ENCODE measurements at places on chromosomes 6 and 20.
A peak's percentile ranks its signal among the peaks of the same experiment; 100 is the strongest.

DNA sequence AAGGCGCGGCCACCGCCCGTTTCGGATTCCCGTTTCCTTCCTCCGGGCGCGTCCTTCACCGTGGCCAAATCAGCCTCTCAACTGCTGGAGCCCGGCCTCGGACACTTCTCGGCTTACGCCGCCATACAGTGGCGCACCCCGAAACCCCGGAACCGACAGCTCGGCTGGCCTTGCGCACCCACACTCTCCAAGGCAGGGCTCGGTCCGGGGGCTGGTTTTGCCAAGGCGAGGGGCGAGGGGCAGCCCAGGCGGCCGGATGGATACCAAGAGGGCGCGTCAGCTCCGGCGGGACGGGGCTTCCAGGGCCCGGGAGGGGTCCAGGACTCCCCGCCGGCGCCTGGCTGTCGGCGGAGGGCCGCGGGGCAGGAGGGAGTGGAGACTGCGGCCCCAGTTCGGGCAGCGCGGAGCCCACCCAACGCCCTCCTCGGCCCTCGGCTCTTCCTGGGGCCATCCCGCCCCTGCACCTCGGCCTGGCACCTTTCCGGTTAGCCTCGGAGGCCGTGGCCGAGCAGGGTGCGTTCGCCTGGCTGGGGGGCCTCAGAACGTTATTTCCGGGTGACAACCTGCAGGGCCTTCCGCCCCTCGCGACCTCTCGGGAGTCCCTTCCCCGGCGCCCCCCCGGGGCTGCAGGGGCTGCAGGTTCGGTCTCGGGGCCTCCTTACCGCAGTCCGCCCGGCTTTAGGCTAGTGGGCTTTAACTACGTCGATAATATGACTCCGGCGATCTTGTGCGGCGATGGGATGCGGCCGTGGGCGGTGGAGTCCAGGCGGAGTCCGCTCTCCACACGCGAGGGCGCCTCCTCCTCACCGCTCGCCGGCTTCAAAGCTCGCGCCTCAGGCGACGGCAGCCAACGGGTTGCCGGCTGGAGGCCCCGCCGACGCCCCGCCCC, 697 bp upstream of the CEP43 start:
- peak; percentile 21 for DNase-seq

DNA sequence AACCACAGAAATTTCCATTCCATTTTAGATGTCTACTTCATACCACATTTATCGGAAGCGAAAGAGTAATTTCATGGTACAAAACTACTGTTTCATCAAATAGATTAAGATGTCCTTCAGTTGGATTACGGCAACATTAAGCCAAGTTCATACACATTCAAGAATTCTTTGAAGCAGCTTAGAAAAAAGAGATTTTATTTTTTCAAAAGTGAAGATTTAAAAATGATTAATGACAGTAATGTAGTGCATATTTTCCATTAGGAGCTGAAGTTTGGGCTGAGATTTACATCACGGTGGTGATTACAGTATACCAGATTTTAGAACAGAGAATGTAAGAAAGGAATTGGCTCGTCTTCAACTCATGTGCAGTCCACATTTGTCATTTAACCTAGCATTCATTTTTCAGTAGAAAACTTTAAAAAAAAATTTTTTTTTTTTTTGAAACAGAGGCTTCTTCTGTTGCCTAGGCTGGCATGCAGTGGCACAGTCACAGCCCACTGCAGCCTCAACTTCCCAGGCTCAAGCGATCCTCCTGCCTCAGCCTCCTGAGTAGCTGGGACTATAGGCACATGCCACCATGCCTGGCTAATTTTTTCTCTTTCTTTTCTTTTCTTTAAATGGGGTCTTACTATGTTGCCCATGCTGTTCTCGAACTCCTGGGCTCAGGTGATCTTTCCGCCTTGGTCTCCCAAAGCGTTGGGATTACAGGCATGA, 1.9 kb downstream of the SYNJ2 start:
- no peak for DNase-seq

GRCh38 chr6:135235716-135236115, 54.6 kb downstream of the MYB start:
- no peak for DNase-seq

- DNase-seq = no peak
Measured at GRCh38 chr6:70140496-70140895, 162.4 kb downstream of the COL9A1 start.

DNA sequence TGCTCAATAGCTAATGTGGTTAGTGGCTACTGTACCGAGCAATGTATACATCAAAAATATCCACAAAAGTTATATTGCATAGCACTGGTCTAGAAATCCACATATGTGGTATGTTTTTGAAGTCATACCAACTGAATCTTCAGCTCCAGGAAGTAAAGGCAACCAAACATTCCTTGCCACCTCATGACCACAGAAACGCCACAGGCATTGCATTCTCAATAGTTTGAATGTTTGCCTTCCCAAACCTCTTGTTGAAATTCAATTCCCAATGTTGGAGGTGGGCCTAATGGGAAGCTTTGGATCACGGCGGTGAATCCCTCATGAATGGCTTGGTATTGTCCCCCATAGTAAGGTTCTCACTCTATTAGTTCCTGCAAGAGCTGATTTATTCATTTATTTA, 18.2 kb upstream of the ZNF391 start:
- DNase-seq = no peak

- no peak for DNase-seq
Measured at GRCh38 chr6:52352239-52353018, 9.5 kb upstream of the PAQR8 start.

DNA sequence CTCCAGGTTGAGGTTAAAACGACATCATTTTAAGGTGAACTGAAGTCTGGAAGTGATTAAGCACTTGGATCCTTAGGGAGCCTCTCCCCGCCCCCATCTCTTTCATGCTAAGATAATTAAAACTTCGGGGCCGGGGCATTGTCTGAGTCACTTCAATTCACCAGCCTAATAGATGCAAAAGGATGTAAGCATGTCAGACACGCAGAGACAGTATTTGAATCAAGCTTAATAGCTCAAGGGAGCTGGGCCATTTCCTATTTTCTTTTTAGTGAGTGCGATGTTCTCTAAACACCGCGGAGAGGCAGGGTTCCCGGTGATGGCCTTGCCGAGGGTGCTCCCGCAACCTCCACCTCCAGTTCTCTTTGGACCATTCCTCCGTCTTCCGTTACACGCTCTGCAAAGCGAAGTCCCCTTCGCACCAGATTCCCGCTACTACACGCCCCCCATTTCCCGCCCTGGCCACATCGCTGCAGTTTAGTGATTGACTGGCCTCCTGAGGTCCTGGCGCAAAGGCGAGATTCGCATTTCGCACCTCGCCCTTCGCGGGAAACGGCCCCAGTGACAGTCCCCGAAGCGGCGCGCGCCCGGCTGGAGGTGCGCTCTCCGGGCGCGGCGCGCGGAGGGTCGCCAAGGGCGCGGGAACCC, 516 bp upstream of the IRF4 start:
- DNase-seq = no peak

- DNase-seq = peak; percentile 5
Measured at GRCh38 chr6:15507221-15507620, 155.6 kb downstream of the DTNBP1 start.

DNA sequence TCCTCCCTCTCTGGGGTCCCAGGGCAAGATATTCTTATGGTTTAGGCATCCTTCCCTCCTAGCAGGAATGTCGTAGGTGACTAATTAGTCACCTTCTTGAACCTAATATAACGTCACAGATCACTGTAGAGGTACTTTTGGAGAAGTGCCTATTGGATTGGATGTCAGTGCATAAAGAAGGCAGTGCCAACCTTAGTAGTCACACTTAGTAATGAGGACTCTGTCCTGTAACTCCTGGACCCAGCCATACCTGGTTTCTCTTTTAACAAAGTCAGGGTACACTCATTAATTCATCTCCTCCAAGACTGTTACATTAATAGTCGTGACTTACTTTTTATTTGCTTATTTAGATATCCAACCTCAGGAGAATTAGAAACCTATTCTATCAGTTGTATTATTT, 20.0 kb downstream of the VTA1 start:
- no peak for DNase-seq

- no peak for DNase-seq
Measured at GRCh38 chr6:85892346-85892745, 249.7 kb upstream of the SYNCRIP start.

DNA sequence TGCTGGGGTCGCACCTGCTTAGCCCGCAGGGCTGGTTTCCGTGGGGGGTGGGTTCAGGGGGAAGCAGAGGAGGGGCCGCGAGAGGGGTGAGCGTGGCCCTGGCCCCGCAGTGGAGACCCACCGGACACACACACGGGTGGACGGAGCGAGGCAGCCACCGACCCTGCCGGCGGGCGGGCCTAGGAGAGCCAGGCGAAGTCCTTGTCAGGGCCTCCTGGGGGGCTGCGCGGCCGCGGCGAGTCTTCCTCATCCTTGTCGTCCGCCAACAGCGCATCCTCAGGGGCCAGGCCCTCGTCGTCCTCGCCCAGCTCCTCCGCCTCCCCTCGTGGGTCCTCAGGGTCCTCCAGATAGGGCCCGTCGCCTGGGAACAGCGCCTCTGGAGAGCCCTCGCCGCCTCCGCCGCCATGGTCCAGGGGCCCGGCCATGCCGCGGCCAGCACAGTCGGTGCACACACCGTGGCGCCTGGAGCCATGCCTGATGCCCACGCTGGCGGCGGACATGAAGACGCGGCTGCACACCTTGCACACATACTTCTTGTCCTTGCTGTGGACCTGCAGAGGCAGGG, 7.3 kb downstream of the SLC2A4RG start:
- DNase-seq = no peak

DNA sequence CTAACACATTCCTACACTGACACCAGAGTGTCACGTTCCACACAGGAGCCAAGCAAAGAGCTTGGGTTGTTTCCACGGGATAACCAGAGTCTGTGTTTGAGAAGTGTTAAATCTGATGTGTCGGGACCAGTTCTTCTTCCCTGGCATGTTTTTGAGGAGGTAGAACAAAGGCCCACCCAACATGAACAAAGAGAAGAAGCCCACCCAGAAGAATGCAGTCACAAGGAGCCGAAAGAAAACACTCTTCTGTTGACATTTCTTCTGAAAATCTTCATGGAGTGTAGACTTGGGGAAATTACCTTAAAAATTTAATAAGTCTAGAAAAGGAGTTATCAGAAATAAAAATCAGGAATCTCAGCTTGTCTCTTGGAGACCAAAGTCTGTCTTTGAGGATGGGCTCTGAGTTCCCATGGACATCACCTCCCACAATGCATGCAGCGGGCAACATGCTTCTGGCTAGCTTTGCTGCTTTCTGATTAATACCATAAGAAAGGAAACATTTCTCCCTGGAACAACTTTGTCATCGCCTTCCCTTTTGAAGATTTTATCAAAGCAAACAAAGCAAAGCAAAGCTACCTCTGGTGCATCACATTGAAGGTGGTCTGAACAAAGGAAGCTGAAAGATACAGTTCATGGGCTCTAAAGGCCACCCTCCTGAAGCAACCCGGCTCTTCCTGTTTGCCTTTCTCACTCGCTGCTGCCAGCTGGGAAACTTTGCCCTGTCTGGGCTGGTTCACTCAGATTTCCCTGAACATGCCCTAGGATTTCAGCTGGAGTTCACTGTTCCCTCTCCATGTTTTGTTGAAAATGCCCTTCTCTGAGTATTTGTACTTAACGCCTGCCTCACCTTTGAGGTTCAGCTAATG, 448.1 kb downstream of the KIF16B start:
- DNase-seq = no peak

DNA sequence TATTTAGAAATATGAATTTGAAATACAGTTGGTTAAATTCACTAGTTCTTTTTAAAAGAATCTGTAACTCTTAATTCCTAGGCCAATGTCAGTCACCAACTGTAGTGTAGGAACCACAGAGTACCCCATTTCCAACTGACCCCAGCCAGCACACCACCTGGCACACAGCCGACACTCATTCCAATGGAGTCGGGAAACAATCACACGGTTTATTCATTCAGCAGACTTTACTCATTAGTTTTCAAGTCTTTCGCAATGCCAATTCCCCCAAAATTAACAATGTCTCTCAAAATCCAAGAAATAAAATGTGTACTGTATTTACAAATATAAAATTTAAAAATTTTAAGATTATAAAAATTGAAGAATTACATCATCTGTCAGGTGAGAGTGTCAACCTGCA, 13.5 kb downstream of the ARG1 start:
- DNase-seq = no peak

GRCh38 chr6:75210885-75211739, 5.3 kb upstream of the COL12A1 start:
- DNase-seq = peak; percentile 40

GRCh38 chr6:167501831-167502385, 177.0 kb downstream of the TTLL2 start:
- no peak for DNase-seq

DNA sequence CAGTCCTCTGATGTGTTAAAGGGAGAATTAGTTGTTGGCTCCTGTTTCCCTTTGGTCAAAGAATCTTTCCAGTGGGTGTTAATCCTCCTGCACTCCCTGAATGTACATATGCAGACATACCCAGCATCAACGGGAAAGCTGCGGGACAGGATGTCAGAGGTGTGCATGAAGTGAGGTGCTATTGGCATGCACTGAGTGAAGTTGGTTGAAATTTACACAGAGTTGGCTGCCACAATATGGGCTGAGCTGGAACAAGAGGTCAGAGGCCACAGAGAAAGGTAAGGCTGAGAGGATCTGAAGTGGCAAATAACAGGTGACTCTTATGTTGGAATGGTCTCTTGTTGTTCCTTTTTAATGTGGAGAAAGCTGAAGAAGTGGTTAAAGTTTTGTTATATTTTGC, 82.7 kb upstream of the AKIRIN2 start:
- DNase-seq = no peak

GRCh38 chr6:103719545-103719944, 1140.2 kb downstream of the HACE1 start:
- no peak for DNase-seq

GRCh38 chr20:18372296-18372695, 84.0 kb downstream of the ZNF133 start:
- no peak for DNase-seq

DNA sequence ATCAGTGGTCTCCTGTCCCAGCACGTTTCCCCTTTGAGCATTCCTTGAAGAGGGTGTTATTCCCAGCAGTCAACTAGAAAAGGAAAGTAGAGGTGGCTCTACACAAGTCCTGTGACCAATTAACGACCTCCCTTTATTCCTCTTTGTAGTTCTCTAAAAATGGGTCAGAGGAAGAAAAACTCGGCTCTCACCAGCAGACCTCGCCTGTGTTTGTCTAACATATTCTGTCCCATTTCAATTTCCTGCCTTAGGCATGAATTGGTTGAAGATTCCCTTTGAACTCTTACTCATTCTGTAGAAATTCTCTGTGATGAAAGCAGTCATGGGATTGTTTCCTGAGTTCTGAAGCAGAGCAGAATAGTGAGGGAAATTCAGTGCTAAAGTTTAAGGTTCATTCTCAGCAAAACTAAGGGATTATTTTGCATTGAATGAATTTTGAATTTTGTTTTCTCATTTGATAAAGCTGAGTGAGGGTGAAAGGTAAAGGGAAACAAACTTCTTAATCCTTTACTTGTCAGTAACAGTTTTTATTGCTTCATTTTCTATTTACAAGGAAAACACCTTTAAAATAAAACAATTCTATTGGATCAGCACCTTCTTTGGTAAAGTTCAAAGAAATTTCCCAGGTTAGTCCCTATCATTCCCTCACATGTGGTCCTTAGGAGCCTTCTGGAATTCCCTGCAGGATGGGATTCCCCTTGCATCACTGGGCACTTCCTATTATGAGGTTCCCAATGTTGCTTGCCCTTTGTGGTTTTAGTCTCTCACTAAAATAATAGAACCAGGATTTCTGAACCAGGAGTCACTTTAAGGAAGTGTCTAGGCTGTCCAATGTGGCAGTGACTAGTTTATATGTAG, 105.8 kb downstream of the SLX4IP start:
- no peak for DNase-seq

- no peak for DNase-seq
Measured at GRCh38 chr6:140441256-140441655, 1066.8 kb upstream of the CITED2 start.
